ENCODE measurements at places on chromosomes 16 and 17. TPM values are rescaled to one million over a fixed set of nuclear protein-coding genes. Genes with fewer than 3 reads are reported as not detected.

DNA sequence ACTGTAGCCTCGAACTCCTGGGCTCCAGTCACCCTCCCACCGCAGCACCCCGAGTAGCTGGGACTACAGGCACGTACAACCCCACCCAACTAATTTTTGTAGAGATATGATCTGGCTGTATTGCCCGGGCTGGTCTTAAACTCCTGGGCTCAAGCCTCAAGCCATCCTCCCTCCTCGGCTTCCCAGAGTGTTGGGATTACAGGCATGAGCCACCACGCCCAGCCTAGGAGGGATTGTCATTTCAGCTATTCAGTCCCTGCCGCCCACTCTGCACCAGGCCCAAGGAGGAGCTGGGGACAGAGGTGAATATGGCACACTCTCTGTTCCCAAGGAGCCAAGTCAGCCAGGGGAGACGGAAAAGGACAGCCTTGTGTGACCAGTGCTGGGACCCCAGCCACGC, 256.2 kb downstream of the PARN start:
- DNase-seq: no peak

DNA sequence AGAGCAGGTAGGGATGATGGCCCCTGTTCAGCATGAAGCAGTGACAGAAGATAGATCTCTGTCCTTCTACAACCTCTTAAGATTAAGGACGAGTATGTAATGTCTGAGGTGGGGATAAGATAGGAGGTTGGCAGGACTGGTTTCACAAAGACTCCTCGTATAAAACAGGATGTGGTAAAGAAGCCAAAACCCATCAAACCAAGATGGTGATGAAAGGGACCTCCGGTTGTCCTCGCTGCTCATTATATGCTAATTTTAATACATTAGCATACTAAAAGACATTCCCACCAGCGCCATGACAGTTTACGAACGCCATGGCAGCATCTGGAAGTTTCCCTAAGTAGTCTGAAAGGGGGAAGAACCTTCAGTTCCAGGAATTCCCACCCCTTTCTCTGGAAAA, 27.3 kb downstream of the MIS12 start:
- DNase-seq: no peak

CHCT1 gene
- total RNA-seq: not detected

GPR139 gene
- not detected for total RNA-seq
